ENCODE measurements at places on chromosomes 1 and 21. TPM values are rescaled to one million over a fixed set of nuclear protein-coding genes. Genes with fewer than 3 reads are reported as not detected.

DNA sequence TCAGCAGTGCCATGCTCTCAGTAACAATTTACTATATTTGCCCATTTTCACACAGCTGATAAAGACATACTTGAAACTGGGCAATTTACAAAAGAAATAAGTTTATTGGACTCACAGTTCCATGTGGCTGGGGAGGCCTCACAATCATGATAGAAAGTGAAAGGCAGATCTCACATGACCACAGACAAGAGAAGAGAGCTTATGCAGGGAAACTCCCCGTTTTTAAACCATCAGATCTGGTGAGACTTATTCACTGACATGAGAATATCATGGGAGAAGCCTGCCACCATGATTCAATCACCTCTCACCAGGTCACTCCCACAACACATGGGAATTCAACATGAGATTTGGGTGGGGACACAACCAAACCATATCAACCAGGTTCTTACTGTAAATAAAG is 112.1 kb upstream of the C1orf87 start:
- H3K27ac ChIP-seq: no peak overlapping the region
- H3K27me3 ChIP-seq: no peaks in the 10 kb centered on the region
- no peaks in the 10 kb centered on the region for H3K36me3 ChIP-seq
- H3K4me3 ChIP-seq: no peak overlapping the region
- no peaks in the 10 kb centered on the region for H3K4me1 ChIP-seq
- DNase-seq: no peak

GRCh38 chr1:154191990-154192461 is at the start of gene TPM3:
TPM3 (minus strand) TSS chr1:154192100; CDS start chr1:154192018, 82 bp downstream.
- peaks cover 12% of the 10 kb centered on the region for H3K4me1 ChIP-seq
- no peaks in the 10 kb centered on the region for H3K36me3 ChIP-seq
- no peak within 1 kb of the TSS for H3K27ac ChIP-seq
- no peak for DNase-seq
- no peaks in the 10 kb centered on the region for H3K27me3 ChIP-seq

DNA sequence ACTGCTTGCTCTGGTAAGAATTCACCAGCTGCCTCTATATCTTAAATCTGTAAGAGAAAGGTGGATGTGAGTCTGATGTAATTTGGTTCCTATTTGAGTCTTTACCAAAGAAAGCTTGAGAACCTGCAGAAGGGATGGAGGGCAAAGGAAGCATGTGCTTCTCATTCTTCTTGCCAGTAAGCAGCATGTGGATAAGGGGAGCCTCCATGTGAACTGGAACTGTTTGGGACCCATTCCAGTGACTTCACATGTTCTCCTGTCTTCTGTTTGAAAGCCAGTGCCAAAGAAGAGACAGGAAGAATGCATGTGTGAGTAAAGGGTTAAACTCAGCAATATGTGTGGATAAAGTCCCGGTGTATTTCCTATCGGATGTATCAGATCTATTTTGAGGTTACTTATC is 119.6 kb upstream of the ADGRL2 start:
- H3K27me3 ChIP-seq: no peaks in the 10 kb centered on the region
- H3K36me3 ChIP-seq: no peaks in the 10 kb centered on the region
- peaks cover 39% of the 10 kb centered on the region for H3K4me1 ChIP-seq
- no peak overlapping the region for H3K4me3 ChIP-seq
- no peak for DNase-seq

GRCh38 chr1:96365596-96366390 is 355.8 kb upstream of the PTBP2 start:
- no peaks in the 10 kb centered on the region for H3K27me3 ChIP-seq
- no peak overlapping the region for H3K4me3 ChIP-seq
- H3K27ac ChIP-seq: no peak overlapping the region
- H3K36me3 ChIP-seq: no peaks in the 10 kb centered on the region

- H3K27ac ChIP-seq: no peak overlapping the region
- no peaks in the 10 kb centered on the region for H3K4me1 ChIP-seq
- DNase-seq: no peak
- no peak overlapping the region for H3K4me3 ChIP-seq
- H3K27me3 ChIP-seq: no peaks in the 10 kb centered on the region
Observed at GRCh38 chr1:110916669-110917306, 43.8 kb downstream of the CD53 start.

- no peaks in the 10 kb centered on the region for H3K36me3 ChIP-seq
- H3K27ac ChIP-seq: no peak overlapping the region
- DNase-seq: no peak
- H3K27me3 ChIP-seq: no peaks in the 10 kb centered on the region
Observed at GRCh38 chr1:105427543-105427942, 1628.9 kb upstream of the PRMT6 start.

DNA sequence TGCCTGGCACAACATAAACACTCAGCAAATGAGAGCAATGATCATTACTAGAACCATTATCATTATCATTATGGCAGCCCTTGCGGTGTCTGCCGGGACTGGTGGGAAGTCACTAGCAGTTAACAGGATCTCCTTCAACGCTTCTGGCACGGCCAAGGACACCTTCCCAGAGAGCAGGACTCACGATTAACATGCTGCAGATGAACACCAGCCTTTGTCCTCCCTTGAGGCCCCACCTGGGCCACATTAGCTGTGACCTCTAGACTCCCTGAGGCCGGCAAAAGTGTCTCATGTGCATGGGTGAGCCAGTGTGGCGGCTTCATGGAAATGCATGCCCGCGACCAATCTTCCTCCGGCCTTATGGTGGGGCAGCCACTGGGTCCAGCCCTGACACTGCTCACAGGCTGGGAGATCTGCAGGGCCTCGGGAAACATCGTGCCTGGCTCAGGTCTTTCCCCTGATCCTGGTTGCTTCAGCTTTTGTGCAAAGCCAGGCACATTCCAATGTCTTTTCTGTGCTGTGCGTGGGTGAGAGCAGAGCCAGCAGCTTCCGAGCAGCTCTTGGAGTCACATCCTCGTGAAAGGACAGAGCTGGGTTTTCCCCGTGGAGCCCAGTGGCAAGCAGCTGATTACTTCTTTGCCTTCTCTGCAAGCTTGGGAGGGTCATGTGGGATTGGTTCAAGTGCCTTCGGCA is 107.3 kb downstream of the HMGB4 start:
- DNase-seq: no peak
- peaks cover 14% of the 10 kb centered on the region for H3K4me1 ChIP-seq
- peaks cover 3% of the 10 kb centered on the region for H3K27me3 ChIP-seq
- H3K27ac ChIP-seq: no peak overlapping the region
- no peaks in the 10 kb centered on the region for H3K36me3 ChIP-seq

DNA sequence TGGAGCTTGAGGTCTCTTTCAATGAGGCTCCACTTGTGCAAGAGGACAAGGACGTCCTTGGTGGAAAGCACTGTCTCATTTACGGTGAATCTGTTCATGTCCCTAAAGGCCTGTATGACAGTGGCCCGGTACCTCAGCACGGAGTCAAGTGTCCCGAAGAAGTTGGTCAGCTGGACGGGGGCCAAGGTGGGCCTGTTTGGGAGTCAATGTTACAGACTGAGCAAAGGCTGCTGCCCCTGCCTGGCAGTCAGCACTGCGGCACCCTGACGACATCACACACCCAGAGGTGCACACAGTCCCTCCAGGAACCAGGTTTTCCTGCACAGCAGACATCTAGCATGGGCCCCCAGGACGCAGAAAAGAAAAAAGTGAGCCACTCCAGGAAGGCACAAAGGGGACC is 19.1 kb downstream of the MRAP start:
- peak; percentile 68 for DNase-seq
- H3K36me3 ChIP-seq: peaks cover 85% of the 10 kb centered on the region
- no peaks in the 10 kb centered on the region for H3K27me3 ChIP-seq
- no peak overlapping the region for H3K4me3 ChIP-seq
- no peaks in the 10 kb centered on the region for H3K4me1 ChIP-seq
- H3K27ac ChIP-seq: no peak overlapping the region

DNA sequence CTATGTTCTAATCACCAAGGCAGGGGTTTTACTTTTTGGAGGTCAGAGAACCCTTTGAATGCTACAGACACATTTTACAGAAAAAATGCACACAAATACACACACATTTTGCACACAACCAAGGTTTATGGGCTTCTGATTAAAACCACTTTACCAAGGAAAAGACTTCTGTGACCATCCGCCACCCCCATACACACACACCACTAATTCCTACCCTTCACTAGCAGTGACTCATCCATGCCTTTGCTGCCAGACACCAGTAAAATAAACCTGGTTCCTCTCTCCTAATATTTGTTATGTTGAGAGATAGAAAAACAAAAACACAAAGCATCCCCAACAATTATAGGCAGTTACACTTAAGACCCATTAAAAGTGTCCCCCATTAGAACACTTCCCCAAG is 12.9 kb downstream of the PIGM start:
- H3K27me3 ChIP-seq: no peaks in the 10 kb centered on the region
- H3K4me1 ChIP-seq: peaks cover 7% of the 10 kb centered on the region
- no peak overlapping the region for H3K4me3 ChIP-seq
- H3K36me3 ChIP-seq: no peaks in the 10 kb centered on the region
- DNase-seq: no peak

DNA sequence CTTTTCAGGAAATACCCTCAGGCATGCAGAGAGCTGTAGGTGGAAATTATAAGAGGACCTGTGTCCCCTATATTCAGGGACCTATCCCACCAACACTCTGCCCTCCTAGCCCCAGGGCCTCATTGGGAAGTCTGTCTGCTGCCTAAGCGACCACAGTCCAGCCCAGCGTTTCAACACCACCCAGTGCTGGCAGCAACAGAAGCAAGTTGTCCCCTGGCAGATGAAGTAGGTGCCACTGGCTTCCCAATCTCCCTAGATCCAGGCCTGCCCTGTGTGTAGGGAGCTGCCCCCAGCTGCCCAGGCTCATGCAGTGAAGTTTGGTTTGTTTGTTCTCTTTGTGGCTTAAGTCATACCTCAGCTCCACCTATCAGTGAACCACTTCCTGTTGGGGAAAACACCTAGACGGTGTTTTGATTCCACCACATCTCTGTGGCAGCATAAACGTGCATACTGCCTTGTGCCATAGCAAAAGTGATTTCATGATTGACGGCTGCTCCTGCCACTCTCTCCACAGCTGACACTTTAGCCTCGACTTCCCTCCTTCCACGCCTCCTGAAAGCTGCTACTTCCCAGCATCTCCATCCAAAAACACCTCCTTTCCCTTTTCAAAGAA is 8.1 kb upstream of the LEFTY1 start:
- no peaks in the 10 kb centered on the region for H3K27me3 ChIP-seq
- H3K27ac ChIP-seq: no peak overlapping the region
- no peaks in the 10 kb centered on the region for H3K36me3 ChIP-seq
- H3K4me3 ChIP-seq: no peak overlapping the region

DNA sequence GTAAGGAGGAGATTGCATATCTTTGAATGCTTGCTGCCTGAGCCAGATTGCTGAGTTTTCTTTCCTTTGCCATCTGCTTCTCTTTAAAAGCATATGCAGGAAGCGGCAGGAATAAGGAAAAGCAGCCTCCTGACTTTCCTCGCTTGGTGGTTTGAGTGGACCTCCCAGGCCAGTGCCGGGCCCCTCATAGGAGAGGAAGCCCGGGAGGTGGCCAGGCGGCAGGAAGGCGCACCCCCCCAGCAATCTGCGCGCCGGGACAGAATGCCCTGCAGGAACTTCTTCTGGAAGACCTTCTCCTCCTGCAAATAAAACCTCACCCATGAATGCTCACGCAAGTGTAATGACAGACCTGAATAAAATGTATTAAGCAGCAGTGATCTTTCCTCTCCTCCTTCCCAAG is 1.5 kb downstream of the CORT start:
- peaks cover 15% of the 10 kb centered on the region for H3K4me1 ChIP-seq
- H3K36me3 ChIP-seq: no peaks in the 10 kb centered on the region
- no peak for DNase-seq
- no peak overlapping the region for H3K27ac ChIP-seq
- peak overlapping the region; percentile 16 for H3K4me3 ChIP-seq
- no peaks in the 10 kb centered on the region for H3K27me3 ChIP-seq

- DNase-seq: no peak
- no peaks in the 10 kb centered on the region for H3K36me3 ChIP-seq
- H3K27ac ChIP-seq: no peak overlapping the region
- H3K4me1 ChIP-seq: no peaks in the 10 kb centered on the region
- no peaks in the 10 kb centered on the region for H3K27me3 ChIP-seq
Observed at GRCh38 chr1:102107441-102107840, 110.7 kb upstream of the OLFM3 start.

GRCh38 chr21:45409466-45410150 is 4.6 kb downstream of the COL18A1 start:
- peak overlapping the region; percentile 65 for H3K27ac ChIP-seq
- no peaks in the 10 kb centered on the region for H3K27me3 ChIP-seq
- H3K4me3 ChIP-seq: peak overlapping the region; percentile 5
- H3K4me1 ChIP-seq: peaks cover 63% of the 10 kb centered on the region
- no peak for DNase-seq
- no peaks in the 10 kb centered on the region for H3K36me3 ChIP-seq

- peaks cover 31% of the 10 kb centered on the region for H3K4me1 ChIP-seq
- H3K27me3 ChIP-seq: peaks cover 67% of the 10 kb centered on the region
- no peak within 1 kb of the TSS for H3K27ac ChIP-seq
- H3K36me3 ChIP-seq: no peaks in the 10 kb centered on the region
- peak within 1 kb of the TSS; percentile 31 for H3K4me3 ChIP-seq
- no peak for DNase-seq
Observed at GRCh38 chr1:181483285-181484195, at the start of gene CACNA1E. CACNA1E (plus strand) TSS chr1:181483517; CDS start chr1:181483745, 228 bp downstream.

GRCh38 chr1:28279721-28280120 is 20.4 kb downstream of the SESN2 start:
- H3K27me3 ChIP-seq: no peaks in the 10 kb centered on the region
- no peak for DNase-seq
- H3K4me1 ChIP-seq: peaks cover 3% of the 10 kb centered on the region
- H3K36me3 ChIP-seq: peaks cover 72% of the 10 kb centered on the region

- no peak overlapping the region for H3K27ac ChIP-seq
- no peaks in the 10 kb centered on the region for H3K36me3 ChIP-seq
- H3K27me3 ChIP-seq: no peaks in the 10 kb centered on the region
- DNase-seq: no peak
- H3K4me1 ChIP-seq: no peaks in the 10 kb centered on the region
Observed at GRCh38 chr21:16162953-16163352, 433.2 kb downstream of the USP25 start.

The PODN gene
- total RNA-seq: 19.0 TPM

The ADGRL4 gene
- 2.8 TPM for total RNA-seq

The LINGO4 gene
- total RNA-seq: 2.7 TPM

The KIAA0319L gene
- 101 TPM for total RNA-seq

The SGIP1 gene
- total RNA-seq: 0.10 TPM

The IGSF3 gene
- 48.1 TPM for total RNA-seq

The CITED4 gene
- 52.6 TPM for total RNA-seq

The FCRLB gene
- total RNA-seq: 1.4 TPM

The ST6GALNAC5 gene
- 2.8 TPM for total RNA-seq
